SJCRH30 (cell line): ENCODE measurements at places on chromosomes 5 and 9.

DNA sequence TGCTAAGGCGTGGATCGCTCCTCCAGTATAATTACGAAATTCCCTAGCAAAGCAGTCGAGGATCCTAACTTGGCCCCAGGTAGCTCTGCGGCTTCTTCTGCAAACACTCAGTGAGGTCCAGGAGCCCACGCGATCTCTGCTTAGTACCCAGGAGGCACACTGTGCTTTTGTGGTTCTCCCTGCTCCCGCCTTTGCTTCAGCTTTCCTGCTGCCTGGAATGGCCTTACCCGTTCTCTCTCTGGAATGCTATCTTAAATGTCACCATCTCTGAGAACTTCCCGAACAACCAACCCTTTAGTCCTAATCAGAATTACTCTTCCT, 639 bp downstream of the INVS start:
- peak; percentile 76 for DNase-seq

DNA sequence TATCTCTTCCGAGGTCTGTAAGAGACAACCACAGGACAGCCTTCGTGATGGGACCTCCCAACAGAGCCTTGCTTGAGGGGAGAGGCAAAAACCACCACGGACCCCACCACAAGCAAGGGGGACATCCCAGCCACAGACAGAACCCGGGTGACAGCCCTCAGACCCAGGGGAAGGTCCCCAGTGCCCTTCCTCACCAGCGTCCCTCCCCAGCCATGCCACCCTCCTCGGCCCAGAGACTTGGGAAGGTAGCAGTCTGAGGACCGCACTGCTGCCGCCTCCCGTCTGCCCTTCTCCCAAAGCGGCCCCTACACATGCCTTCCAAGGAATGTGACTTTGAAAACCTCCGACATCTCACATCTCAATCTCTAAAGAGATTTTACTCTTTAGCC, 13.4 kb downstream of the IPPK start:
- no peak for DNase-seq

GRCh38 chr5:43041110-43041668, 1.1 kb upstream of the ANXA2R start:
- DNase-seq, result no peak

DNA sequence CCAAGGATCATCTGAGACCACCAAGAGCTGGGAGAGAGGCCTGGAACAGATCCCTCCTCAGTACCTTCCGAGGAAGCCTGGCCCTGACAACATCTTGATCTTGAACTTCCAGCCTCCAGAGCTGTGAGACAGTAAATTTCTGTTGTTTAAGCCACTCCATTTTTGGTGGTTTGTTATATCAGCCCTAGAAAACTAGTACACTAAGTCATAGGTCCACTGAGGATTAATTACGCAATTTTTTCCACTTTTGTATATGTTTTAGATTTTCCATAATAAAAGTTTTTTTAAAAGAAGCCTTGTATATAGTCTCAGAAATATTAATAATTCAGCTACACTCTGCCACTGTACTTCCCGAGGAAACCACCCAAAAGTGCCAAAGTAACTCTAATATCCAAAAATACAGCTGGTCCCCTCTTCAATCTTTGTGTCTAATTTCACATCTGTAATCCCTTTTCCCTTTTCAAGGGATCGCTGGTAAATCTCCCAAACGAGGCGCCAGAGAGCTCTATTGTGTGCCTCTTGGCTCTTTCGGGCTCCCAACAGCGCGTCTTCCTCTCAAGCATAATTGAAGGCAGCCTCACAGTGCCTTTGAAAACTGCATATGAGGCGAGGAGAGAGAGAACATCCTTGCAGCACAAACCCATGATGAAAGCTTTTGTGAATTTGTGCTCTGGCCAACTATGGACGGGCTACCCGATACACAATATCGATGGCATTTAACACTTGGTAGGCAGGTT, 32.7 kb downstream of the PRUNE2 start:
- no peak for DNase-seq

DNA sequence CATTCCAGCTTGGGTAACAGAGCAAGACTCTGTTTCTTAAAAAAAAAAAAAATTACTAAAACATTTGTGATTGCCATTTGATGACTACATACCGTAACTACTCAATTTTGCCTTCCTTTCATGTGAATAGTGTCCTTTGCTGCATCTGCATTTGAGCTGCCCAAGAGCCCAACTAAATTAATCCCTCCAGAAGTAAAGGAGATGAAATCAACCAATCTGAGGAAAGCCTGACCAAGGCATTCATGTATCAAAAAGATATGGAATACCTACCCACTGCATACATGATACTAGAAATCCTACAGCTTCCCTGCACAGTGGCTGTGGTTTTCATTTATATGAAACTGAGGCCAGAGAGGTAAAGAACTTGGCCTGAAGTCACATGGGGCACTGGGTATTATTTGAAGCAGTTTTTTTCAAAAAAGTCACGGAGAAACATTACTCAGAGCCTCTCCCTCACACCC, 177.5 kb downstream of the AOPEP start:
- DNase-seq, result no peak

DNA sequence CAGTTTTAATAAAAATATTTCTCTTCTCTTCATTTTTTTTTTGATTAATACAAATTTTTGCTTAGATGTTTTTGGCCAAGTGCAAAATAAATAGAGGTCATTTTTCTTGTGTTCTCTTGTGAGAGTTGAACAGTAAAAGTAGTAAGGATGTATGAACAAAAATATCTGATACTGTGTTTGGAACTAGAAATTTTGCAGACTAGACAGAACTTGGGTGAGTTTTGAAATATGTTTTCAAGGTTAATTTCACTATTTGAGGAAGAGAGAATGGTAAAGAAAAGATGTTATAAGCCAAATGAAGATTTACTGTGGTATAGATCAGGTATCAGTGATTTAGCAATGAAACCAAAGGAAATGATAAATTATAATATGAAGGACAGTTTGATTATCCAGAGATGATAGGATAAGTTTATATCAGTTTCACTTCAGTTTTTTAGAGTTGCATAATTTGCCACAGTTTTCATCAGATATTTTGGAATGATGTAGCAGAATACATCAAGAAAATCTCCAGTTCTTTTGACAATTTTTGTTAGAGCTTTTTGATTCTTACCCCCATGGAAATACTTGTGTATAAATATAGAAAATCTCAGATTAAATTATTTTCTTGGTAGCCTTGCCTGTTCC, 147.9 kb upstream of the VCAN start:
- DNase-seq, result no peak

DNA sequence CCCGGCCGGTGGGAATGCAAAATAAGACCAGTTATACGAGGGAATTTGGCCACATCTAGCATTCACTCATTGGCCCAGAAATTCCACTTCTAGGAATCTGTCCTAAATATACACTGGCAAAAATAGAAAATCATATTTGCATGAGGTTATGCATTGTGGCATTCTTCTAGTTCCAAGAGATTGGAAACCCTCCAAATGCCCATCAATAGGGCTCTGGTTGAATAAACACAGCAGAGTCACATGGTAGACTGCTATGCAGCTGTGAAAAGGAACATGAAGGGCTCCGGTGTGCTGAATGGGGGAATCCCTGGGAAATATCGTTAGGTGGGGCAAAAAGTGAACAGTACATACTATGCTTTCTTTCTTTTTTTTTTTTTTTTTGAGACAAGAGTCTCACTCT, 36.8 kb downstream of the PTGES start:
- no peak for DNase-seq

DNA sequence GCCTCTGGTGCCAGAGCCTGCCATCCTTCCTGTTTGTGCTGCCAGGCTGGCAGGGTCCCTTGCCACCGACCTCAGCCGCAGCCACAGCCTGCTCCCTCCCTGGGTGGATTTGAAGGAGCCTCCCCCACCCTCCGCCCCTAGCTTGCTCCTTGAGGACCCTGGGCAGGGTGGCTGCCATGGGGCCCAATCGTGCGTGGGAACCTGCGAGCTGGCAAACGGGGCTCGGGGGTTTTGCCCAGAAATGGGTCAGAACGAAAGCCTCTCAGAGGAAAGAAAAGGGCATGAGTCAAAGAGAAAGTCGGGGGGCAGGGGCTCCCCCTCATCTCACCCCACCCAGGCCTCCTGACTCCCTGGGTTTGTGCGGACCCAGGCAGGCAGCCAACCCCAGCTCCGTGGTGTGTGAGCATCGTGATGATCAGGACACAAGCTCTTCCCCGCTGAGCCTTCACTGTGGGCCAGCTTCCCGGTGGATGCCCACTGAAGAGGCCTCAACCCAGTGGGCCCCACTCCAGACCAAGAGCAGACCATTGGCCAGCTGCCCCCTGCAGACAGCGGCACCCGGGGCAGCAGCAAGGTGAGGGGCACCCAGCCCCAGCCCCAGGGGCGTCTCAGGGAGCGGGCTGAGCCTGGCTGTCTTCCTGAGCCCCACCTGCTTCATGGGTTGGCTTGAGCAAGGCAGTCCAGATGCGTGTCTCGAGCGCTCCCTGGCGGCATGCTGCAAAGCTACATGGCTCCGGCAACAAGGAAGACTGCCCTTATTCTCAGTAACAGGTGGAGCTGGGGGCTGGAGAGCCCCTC, 3.0 kb upstream of the FUT7 start:
- DNase-seq, result peak; percentile 93

DNA sequence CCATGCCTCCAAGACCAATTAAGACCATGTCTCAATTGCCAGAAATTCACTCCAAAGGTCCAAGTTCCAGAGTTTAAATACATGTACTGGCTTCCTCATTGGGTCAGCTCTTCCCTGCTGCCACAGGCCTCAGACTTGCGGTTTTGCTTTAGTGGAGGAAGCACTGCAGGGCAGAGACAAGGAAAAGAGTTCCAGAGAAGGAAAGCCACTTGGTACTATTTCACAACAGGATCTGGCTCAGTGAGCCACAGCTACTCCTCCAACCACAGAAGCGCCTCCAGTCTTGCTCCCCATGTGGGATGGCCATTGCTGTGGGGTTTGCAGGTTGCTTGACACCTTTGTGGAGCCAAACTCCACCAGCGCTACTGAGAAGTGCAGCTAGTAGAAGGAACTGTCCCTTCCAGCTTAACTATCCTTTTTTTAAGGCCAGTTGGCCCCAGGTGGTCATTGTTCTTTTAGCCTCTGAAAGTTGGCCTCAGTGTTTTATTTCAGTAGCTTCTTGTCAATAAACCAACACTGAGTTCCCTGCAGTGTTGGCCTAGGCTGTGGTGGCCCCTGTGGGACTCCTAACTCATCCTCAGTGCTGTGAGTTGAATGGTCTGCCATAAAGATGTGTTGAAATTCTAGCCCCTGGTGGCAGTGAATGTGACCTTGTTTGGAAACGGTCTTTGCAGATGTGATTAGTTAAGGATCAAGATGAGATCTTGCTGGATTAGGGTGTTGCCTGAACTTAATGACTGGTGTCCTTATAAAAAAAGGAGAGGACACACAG, 93.7 kb upstream of the DAP start:
- DNase-seq, result no peak

GRCh38 chr5:147904110-147904509, 2.2 kb downstream of the C5orf46 start:
- DNase-seq, result no peak

DNA sequence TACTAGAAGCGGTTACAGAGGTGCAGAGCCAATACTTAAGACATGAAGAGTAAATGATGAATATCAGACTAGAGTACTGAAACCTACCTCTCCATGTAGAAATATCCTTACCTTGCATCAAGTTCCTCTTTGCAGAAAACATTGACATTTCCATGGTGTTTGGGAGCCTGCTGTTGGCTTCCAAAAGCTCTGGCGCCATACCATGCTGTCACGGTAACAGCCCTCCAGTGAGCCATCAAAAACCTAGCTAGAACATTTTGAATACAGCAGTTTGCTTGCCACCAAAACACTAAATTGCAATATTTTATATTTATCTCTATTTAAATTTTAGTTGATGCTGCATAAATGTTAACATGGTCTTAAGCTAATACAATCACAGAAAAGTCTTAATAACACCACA, 144.1 kb upstream of the LRRTM2 start:
- no peak for DNase-seq

DNA sequence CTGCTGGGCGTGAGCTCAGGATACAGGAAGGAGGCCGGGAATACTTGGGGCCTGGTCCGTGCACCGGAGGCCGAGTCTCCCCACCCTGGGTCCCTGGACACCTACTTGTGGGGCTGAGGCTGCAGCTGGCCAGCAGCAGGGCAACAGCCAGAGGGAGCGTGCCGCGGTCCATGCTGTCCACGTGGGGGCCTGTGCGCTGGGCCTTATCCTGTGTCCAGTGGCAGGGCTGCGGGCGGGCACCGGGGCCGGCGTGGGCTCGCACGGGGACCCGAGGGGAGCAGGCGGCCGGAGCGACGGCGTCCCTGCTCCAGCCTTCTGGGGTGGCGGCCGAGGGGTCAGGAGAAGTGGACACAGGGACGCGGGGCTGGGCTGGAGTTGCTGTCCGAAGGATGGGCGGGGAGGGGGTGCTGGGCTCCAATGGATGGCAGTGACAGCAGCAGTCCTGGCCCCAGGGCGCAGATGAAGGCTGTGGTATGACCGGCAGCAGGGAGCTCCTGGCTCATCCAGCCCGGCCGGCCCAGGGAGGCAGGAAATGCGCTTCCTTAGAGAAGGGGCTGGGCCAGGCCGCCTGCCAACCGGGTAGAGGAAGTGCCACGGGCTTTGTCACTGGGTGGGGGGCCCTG, at the start of gene ENG:
TSS of gene ENG (minus strand) at position 475 of the 623 bp plus-strand sequence. CDS start at position 172, 303 bp downstream.
- DNase-seq, result peak; percentile 86

DNA sequence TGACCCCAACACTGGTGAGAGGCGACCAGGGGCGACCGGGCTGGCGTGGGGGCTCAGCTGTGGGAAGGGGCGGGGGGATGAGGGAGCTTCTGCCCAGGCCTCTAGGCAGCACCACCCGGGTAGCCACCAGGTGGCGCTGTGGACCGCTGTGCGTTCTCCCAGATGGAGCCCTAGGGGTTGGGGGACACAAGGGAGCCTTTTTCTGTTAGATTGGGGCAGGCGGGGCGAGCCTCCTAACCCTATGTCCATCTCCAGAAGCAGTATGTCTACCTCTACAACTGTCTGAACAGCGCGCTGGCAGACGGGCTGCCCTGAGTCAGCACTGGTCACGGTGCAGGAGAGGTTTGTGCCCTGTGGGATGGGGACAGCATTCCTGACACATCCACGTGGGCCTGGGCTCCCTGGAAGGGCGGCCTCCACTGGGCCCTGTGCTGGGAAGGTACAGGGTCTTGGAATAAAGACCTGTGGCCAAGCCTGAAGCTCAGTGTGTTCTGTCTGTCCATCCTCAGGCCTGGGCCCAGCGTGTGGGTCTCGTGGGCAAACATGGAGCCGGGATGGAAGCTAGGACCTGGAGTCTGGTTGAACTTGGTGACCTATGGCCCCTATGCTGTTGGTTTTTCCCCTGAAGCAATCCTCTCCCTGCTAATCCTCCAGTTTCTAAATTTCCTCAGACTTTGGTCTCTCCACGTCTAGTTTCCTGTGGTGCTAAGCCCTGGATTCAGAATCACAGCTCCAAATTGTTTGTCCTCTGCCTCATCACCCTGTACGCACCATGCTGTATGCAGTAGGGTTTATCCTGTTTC, 23.1 kb upstream of the SPTLC1 start:
- DNase-seq, result peak; percentile 91

- no peak for DNase-seq
Measured at GRCh38 chr9:26266146-26266793, 588.0 kb upstream of the TUSC1 start.

DNA sequence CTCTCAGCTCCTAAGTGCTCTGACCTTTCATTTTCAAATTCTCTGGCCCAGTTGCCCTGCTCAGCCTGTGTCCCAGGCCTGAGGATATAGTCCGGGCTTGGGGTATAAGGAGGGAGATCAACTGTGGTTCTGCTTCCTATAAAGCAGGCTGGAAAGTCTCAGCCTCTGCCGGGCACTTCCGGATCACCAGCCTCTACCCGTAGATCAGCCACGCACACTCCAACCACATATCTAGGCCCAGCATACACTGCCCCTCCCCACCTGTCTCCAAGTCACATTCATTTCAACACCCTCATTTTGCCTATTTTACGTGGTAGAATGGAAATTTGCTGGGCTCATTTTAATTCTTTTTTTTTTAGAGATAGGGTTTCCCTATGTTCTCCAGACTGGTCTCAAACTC, 3.1 kb downstream of the ZER1 start:
- DNase-seq, result no peak
